Memory B cell (primary cell): ENCODE measurements at places on chromosomes 2 and 18.

DNA sequence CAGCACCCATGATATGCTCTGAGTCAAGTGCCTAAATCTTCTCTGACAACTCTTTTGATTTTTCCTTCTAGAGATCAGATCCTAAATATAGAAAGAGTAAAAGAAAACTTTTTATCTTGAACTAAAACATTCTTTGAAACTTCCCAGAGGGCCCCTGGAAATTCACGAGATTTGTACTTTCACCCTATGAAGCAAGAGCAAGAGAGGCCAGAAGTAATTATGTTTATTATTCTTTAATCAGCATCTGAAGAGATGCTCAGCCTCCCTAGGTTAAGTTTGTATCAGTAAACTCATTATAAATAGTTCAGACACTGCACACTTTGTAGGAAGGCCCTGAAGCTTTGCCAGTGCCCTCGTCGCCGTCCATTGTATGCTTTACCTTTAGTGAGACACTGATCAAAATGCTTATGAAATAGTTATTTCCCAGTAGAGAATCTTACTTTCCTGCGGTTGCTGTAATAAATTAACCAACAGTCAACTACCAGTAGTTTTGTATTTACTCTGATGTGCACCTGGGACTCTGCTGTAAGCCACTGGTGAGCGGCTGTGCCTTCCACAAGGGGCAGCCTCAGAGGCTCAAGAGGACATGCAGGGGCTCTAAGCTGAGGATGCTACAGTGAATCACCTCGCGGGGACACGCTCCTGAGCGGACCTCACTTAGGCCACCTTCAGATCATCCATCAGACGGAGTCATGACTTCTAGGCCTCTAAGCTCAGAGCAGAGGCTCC is 71.9 kb downstream of the BIN1 start:
- no peak for DNase-seq

DNA sequence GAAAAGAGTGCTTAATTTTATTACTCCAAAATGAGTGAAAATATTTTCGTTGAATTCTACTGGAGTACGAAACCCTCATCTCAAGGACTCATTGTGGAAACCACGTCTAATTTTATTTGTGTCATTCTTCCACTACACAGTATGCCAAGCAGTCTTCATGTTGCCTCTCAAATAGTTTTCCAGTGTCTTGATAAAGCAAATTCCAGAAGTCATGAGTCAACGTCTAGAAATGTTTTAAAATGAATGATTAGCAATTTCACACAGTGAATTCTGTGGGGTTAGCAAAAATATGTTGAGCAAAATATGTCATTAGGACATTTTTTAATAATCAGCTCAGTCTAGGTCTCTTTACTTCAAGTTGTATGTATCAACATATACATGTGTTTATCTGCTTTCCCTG is 865.5 kb downstream of the DSC3 start:
- DNase-seq = no peak

DNA sequence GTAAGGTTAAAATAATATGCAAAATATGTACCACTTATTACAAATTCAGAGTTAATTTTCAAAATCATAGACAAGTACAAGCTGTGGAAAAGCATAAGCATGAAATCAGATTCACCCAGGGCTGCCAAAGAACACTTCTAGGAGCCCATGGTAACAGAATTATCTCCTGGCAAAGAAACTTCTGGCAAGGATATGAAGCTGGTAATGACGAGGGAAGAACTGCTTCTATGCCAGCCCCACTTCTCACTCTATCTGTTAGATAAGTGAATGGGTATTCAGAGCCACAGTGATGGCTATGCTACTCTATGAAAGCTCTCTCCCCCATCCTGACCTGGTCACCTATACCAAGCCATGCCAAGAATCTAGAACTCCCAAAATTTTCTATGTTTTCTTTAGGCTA is 36.9 kb upstream of the PDE1A start:
- DNase-seq = no peak

GRCh38 chr18:50189160-50189559 is 5.8 kb downstream of the MYO5B start:
- no peak for DNase-seq

DNA sequence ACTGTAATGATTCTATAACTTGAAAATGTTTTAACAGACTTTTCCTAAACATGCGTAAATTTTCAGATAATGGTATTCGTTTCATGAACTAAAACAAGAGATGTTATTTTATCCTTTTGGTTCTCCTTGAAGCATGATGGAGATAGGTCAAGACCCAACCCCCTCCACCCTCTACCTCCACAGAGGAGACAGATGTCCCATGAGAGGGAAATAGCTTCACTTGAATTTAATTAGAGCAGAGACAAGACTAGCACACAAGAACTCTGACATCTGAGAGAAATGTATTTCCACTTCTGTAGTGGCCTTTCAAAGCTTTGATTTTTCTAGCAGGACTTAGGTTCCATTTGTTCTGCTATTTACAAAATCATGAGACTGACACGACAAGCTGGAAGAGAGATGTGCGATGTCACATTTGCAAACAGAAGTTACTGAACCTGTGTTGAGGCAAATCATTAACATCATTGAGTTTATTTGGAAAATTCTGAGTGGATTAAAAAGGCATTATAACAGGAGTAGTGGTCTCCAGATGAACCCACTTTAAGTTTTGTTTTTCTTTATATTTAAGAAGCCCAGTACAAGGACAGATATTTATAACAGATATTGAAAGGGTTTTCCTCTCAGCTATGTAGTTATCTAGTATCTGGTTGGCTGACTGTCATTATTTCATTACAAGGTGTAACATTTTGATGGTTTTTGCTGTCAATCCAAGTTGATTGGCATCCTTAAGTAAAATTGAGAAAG is 276.2 kb downstream of the ASXL3 start:
- DNase-seq = no peak

- DNase-seq = no peak
Measured at GRCh38 chr18:63468575-63468974, 8.2 kb upstream of the SERPINB5 start.
